ENCODE measurements at places on chromosomes 16 and 17.

DNA sequence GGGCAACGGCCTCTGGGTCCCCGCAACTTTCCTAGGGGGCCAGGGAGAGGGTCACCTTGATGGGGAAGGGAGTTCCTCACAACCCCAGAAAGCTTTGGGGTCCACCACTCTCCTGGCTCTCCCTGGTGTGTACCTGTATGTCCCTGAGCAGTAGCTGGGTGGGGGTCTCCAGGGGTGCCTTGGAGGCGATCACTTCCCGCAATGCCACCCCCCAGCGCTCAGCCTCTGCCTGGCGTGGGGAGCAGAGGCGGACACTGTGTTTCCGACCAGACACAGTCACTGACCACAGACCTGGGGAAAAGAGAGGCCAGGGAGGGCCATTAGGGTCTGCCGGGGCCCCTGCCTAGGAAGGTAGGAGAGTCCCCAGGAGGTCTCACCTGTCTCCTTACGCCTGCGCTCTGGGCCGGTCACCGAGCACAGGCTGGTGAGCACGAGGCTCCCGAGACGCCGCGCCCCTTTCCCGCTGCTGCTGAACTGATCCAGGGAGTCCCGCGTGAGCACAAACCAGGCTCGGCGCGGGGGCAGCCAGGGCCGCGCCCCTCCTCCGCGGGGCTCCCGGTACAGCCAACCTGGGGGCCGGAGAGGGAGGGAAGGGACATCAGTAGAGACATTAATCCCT is 3.4 kb downstream of the PLEKHH3 start:
- DNase-seq, result no peak

DNA sequence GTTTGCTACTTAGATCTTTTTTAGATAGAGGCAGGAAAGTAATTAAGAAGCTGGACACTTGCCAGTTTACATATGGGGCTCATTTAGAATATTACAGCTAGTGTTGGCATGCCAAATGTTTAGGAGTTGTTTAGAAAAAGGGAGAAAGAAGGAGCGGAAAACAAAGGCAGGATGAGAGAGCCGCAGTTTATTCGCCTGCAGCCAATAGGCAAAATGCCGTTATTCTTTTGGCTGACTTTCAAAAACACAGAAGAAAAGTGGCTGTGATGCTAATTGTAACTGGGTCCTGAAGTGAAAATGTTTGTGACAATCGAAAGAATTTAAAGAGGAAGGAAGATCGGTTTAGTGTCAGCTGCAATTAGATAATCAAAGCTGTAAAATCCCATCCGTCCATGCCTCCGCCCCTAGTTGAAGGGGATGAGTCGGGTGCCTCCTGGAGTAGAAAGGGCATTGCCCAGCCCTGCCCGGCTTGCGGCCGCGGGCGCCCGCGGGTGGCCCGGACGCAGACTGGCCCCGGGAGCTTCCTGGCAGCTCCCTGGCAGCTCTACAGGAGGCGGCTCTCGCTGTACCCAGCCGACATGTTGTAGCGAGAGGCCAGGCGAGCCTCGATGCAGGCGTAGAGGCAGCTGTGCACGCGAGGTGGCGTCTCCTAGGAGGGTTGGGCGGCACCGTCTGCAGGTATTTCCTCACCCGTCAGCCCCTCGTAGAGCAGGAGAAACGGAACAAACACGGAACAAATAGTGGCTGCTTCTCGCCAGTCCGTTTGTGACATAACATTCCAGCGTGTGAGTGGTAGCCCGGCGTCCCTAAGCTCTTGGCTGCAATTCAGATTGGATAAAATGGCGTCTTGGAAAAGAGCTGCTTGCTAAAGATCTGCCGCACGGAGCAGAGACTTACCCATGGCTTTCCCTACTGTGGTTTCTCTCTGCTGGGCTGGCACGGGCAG is 82.2 kb downstream of the TNRC6C start:
- DNase-seq, result peak; percentile 35

DNA sequence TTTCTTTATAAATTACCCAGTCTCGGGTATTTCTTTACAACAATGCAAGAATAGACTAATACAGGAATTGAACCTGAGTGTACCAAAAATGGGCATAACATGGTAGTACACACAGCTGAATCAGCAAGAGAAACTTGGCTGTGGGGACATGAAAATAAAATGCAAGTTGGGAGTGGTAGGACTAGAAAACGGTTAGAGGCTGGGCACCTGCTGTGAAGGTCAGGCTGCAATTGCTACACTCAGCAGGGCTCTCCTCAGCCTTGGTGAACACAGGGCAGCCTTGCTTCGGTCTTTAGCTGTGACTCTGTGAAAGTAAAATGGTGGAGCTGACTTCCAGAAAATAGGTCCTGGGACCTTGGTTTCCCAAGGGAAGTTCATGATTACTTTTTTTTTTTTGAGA is 45.6 kb downstream of the CNGB1 start:
- no peak for DNase-seq

GRCh38 chr16:88533381-88533917 is 36.8 kb upstream of the ZC3H18 start:
- no peak for DNase-seq

DNA sequence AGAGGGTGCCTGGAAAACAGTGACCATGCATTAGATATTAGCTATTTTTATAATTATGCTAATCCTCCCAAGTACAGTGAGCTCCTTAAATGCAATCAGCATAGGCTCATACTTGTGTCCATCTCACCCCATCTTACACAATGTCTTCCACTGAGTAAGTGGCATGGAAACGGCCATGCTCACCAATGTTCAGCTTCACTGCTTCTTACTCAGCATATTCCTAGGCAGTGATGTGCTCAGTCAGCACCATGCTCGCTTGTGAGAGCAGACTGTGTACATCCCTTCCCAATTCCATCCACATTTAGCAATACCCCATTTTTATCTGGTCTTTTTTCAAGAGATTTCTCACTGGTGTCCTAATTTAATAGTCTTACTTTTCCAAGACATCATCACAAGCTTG is 454.8 kb upstream of the SOX9 start:
- DNase-seq, result no peak

DNA sequence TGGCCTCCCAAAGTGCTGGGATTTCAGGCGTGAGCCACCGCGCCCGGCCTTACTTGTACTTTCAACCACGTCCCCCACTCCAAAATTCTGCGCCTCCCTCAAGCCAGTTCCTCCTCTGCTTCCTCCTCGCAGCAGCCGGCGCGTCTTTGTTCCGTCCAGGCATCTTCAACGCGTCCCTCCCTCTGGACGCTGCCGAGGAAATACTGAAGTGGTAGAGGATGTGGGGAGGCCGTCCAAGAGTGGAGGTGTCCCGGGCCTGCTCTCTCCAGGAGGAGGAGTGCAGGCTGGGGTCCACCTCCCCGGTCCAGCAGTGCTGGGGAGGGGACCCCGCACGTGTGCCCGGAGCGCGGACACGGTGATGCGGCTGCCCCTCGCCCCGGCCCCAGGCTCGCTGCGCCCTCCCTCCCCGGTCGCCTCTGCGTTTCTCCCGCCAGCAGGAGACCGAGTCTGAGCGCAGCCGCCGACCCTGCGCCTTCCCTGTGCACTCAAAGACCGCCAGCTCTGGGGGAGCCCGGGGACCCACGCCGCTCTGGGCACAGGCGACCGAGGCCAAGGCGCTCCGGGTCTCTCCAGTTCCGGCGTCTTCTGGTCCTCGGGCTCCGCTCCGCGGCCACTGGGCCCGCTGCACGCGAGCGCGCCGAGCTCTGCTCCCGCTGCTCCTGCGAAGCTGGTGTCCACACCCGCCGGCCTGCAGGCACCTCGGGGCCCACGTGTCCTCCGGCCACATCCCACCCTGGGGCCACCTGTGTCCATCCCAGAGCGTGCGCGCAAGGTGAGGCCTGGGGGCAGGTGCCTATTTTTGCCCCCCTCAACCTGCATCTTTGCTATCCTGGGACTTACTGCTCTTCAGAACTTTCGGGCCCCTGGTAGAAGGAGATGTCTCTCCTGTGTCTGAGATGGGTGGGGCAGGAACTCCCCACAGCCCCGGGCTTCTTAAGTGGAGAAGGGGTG is 31.7 kb downstream of the OSBPL7 start:
- DNase-seq, result no peak

DNA sequence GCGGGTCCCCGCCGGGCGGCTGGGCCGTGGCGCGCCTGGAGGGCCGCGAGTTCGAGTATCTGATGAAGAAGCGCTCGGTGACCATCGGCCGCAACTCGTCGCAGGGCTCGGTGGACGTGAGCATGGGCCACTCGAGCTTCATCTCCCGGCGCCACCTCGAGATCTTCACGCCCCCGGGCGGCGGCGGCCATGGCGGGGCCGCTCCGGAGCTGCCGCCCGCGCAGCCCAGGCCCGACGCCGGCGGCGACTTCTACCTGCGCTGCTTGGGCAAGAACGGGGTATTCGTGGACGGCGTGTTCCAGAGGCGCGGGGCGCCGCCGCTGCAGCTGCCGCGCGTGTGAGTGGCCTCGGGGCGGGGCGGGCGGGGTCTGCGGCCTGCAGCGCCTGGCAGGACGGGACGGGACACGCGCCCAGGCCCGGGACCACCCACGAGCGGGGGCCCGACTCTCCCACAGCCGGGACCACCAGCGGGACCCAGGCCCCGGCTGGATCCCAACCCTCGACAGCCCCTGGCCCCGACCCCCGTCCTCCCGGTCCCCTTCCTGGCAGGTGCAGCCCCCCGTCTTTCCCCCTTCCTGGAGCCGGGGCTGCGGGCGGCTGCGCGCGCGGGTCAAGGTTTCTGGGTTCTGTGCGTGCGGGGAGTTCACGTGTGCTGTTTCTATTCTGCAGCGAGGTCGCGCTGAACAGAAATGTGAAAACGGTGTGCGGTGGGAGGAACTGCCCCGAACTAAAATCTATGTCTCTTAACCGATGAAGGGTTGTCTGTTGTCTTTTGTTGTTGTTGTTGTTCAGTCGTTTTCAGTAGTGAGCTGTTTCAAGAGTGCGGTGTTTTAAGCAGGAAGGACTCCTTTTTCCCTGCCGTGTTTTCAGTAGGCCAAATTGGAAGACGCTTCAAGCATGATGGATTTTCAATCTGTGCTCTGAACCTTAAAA is 705 bp downstream of the FOXK2 start:
- DNase-seq, result no peak

GRCh38 chr17:48237456-48237855 is 129.9 kb downstream of the SNX11 start:
- DNase-seq, result no peak

DNA sequence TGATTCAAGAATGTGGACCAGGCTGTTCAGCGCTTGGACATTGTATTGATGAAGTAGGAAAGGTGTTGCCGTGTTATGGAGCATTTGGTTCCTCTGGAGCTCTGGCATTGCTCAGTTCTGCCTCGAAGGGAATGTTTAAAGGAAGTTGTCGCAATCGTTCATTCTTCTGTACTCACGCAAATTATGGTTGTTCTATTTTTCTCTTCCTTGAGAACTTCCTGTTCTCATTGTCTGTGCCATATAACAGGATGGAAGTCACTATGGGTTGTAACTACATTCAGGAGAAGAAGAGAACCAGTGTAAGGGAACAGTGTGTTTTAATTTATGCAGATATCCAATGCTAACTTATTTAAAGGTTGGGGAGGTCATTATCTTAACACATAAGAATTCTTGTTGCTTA is 13.0 kb downstream of the PCTP start:
- DNase-seq, result no peak

DNA sequence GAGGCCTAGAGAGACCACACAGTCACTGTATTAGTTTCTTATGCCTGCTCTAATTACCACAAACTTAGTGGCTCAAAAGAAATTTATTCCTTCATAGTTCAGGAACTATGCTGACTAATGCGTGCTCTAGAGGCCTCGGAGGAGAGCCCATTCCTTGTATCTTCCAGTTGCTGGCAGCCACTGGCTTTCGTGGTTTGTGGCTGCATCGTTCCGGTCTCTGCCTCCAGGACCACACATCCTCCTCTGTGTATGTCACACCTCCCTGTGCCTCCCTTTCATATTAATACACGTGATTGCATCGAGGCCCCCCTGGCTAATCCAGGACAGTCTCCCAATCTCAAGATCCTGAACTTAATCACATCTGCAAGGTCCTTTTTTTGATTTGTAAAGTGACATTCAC is 16.9 kb upstream of the MYLK3 start:
- peak; percentile 24 for DNase-seq

DNA sequence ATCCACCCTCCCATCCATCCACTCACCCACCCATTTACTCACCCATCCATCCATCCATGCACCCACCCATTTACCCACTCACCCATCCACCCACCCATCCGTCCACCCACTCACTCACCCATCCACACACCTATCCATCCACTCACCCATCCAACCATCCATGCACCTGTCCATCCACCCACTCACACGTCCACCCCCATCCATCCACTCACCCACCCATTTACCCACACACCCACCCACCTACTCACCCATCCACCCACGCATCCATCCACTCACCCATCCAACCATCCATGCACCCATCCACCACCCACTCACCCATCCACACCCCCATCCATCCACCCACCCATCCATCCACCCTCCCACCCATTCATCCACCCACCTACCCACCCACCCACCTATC is 12.2 kb downstream of the SOX8 start:
- DNase-seq, result no peak

GRCh38 chr16:68400083-68400923 is 48.0 kb downstream of the SMPD3 start:
- no peak for DNase-seq

GRCh38 chr17:16878606-16879005 is 93.3 kb downstream of the TNFRSF13B start:
- no peak for DNase-seq

GRCh38 chr17:4891411-4892410 is 7.6 kb upstream of the C17orf107 start:
- DNase-seq, result no peak

GRCh38 chr16:2904100-2904921 is 7.4 kb upstream of the FLYWCH1 start:
- DNase-seq, result peak; percentile 71

GRCh38 chr16:89717688-89718505 is 2.8 kb downstream of the VPS9D1 start:
- no peak for DNase-seq

DNA sequence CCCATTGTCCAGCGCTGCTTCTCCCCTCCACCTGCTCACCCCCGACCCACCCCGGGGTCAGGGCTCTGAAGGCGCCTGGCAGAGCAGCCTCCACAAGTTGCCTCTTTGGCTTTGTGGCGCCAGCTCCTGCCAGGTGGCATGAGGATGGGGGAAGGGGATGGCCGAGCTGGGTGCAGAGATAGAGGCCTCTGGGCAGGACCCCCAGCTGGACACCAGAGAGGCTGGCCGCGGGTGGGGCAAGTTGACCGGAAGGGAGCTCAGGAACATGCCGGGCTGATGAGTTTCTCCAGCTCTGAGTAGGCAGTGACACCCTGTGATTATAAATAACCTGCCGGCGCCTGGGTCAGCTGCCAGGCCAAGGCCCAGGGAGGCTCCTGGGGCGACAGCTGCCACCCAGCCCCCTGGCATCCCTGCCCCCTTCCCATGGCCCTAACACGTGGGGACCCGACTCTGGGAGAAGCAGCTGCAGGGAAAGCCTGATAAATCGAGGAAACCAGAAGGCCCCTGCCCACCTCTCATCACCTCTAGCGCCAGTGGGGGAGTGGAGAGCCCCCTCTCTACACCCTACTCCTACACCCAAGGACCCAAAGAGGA is 729 bp downstream of the P2RX5 start:
- DNase-seq, result no peak

DNA sequence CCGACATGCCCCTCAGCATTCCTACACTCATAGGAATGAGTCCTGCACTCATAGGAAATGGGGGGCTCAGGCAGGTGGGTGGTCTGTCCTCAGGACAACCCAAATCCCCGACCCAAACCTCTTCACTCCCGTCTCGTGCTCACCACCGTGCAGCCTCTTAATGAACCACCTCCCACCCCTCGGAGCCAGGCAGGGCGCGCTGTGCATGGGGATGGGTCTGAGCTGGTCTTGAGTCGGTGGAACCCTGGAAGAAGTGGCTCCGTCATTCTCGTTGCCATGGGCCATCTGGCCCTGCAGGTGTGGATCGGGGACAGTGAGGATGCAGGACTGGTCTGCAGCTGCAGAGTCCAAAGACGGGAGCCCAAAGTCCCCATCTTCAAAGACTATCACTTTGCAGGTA is 6.4 kb upstream of the RAB40B start:
- DNase-seq, result no peak

Data from GM04504 (cell line).